ENCODE measurements at places on chromosomes 13 and 19.

- no peak for DNase-seq
Observed at GRCh38 chr19:4690361-4690760, 20.2 kb upstream of the MYDGF start.

DNA sequence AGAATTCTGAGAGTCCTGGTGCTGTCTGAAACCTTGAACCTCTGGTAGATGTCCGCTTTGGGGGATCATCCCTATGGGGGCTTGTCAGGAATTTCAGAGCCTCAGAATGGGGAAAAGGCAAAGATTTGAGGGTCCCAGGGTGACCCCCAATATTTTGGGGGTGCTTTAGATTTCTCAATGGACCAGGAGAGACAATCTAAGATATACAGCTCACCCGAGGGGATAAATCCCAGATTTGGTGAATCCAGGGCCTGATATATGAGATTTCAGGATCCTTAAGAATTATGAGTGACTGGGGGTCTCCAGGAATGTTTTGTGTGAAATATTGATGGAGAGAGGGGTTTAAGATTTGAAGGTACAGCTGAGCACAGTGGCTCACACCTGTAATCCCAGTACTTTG is 3.3 kb downstream of the CAPN12 start:
- no peak for DNase-seq

GRCh38 chr13:86445672-86446071 is 646.5 kb upstream of the SLITRK6 start:
- DNase-seq: no peak

- DNase-seq: no peak
Observed at GRCh38 chr19:21709464-21709863, 57.9 kb downstream of the ZNF100 start.

DNA sequence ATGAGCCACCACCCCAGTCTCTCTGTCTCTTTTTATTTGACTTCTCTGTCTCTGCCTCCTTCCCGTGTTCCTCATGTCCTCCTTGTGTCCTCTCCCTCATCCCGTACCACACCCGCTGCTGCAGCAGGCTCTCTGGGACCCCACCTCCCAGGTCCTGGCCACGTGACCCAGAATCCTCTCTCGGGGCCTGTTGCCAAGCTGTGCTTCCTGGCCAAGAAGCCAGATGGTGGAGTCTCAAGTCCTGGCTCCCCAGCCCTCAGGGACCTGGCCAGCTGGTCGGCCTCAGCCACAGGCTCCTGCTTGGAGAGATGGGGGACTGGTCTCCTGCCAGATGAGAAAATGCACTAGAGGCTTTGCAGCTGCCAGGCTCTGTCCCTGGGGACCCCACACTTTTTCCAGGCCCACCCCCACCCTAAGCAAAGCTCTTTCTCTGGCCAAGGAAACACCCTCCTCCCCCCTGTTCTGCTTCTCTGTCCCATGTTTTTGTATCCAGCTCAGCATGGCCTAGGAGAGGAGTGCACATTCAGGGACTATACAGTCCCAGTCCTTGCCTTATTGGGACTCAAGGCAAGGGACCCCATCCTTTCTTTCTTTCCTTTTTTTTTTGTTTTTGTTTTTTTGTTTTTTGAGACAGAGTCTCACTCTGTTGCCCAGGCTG is 34.3 kb upstream of the SHKBP1 start:
- DNase-seq: no peak

Data from AG09319 (cell line).